Activated naive CD4-positive, alpha-beta T cell treated with Interleukin-2 at 50 U/mL for 16 hours (primary cell): ENCODE measurements at places on chromosomes 7 and 10.

- no peak for DNase-seq
These were observed 90.3 kb downstream of the BTRC start for GRCh38 chr10:101444058-101444898.

DNA sequence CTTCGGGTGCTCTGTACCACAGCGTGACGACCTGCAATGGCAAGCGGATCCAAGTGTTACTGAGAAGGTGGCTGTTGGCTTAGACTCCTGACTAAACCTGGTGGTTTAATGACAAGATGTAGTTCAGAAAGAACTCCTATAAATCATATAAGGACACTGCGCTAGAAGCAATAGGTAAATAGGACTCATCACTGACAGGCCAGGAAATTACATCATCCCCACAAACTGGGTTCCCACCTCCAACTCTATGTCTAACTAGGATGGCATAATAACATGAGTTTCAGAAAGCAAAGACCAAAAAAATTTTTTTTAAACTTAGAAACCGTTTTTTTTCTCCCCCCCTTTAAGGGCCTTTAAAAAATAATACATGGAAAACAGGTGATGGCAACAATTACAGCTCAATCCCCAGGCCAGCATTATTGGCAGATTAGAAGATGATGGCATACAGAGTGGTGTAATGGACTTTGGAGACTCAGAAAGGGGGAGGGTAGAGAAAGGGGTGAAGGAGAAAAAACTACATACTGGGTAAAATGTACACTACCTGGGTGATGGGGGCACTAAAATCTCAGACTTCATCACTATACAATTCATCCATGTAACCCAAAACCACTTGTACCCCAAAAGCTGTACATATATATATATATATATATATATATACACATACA lies 81.4 kb upstream of the FAM133B start:
- DNase-seq, result no peak

GRCh38 chr10:122201401-122201800 lies 69.7 kb upstream of the BTBD16 start:
- no peak for DNase-seq

- DNase-seq, result no peak
These were observed 98.0 kb upstream of the GPR26 start for GRCh38 chr10:123567984-123568739.

GRCh38 chr7:68800316-68800715 lies 798.0 kb upstream of the AUTS2 start:
- no peak for DNase-seq

DNA sequence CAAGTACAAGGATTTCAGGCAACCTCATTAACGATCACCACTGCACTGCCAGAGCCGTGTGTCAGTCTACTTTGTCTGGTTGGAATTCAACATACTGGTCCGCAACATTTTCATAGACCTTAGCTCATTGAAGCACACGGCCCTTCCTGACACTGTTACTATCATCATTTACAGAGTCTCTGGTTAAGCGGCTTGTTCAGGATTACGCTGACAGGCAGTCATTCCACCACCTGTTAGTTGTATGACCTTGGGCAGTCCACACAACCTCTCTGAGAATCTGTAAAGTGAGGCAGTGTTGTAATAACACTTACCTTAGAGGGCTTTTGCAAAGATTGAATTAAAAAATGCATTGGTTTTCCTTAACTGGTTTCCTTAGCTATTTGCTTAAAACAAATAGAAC lies 112.6 kb downstream of the AOAH start:
- no peak for DNase-seq

- DNase-seq, result peak; percentile 63
These were observed 117.3 kb downstream of the PRKAG2 start for GRCh38 chr7:151759591-151760042.

- DNase-seq, result no peak
These were observed 20.2 kb downstream of the GPR146 start for GRCh38 chr7:1064581-1064980.

DNA sequence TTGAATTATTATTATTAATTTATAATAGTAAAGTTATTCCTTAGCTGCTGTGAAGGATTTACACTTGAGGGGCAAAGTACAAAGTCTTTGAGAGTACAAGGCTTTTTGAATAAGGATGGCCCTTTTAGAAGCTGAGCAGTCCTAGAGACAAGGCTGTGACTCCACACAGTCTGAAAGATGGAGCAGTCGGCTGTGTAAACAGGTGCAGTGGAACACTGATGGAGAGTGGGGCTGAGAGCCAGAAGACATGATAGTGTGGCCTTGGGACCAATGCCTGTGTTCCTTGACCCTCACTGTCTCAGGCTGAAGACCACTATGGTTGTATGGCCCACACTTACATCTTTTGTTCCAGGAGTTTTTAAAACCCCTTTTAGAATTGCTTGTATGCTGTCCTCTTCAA lies 311.2 kb upstream of the PHF14 start:
- no peak for DNase-seq

DNA sequence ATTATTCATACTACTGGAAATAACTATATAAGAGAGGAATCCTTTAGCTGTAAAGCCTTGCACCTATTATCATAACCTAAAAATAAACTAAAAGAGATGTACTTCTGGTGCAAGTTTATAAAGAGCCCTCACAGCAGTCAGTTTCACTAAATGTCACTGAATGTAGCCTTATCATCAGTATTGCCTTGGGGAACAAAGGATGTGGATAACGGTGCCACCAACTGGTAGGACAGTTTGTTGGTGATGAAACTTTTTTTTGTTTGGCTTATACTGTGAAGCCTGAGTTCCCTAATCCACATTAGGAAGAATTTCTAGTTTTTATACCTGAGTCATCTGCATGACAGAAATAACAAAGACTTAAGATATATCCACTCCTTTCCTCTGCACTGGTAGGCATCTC lies 117.9 kb upstream of the COL1A2 start:
- DNase-seq, result no peak

- peak; percentile 8 for DNase-seq
These were observed 37.6 kb downstream of the MCU start for GRCh38 chr10:72729528-72729927.

- peak; percentile 17 for DNase-seq
These were observed 227.4 kb downstream of the GRID1 start for GRCh38 chr10:86139066-86139657.

- no peak for DNase-seq
These were observed 597.6 kb upstream of the IGFBP3 start for GRCh38 chr7:46518713-46519112.

- no peak for DNase-seq
These were observed 212.4 kb downstream of the CAMK1D start for GRCh38 chr10:12561720-12562119.

DNA sequence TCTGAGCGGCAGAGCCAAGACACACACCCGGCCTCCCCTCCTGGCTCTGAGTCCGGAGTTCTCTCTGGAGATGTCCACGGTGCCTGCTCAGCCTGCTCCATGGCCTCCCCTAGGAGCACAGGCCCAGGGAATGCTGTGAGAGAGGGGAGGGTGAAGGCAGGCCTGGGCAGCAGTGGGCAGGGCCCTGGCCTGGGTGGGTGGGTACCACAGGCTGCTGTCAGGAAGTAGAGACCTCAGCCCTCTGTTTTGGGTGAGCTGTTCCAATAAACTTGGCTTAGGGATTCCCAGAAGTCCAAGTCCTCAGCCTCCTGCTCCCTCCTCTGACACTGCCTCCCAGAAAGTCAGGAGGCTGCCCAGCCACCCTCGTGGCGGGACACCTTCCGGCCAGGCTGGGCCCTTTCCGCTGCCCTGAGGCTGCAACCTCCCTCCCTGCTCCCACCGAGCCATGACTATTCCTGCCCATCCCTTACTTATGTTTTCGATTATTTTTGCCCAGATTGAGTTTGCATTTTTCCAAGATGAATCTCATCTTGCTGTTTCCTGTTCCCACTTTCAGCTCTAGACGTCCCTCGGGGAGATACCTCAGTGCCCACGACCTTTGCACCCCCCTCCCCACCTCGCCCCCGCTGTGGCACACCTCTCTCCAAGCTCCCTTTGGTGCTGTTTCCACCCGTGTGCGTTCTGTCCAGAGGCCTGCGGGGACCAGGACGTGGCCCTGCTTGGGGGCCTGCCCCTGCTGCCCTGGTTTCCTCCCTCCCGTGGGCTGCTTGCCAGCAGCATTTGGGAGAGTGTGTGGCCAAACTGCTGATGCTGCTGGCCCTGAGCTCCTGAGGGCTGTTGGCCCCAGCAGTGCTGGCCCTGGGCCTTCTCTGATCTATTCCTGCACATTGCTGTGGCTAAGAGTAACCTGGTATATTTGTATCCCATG lies 5.8 kb upstream of the POLM start:
- no peak for DNase-seq

DNA sequence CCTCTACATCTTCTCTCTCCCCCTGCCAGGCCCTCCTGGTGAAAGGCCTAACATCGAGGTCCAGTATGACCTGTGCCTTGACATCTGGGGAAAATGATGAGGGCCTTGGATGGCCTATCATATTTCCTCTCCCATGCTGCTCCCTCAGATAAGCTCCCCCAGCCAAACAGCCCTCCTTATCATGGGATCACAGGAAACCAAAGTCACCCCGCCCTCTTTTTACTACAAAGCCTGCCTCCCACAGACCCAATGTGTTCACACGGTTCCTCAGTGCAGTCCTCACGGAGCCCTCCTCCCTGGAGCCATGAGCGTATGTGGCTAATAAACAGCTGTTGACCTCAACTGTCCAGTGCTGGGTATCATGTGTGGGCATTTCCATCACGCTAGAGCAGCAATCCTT lies 32.0 kb downstream of the C10orf90 start:
- no peak for DNase-seq

DNA sequence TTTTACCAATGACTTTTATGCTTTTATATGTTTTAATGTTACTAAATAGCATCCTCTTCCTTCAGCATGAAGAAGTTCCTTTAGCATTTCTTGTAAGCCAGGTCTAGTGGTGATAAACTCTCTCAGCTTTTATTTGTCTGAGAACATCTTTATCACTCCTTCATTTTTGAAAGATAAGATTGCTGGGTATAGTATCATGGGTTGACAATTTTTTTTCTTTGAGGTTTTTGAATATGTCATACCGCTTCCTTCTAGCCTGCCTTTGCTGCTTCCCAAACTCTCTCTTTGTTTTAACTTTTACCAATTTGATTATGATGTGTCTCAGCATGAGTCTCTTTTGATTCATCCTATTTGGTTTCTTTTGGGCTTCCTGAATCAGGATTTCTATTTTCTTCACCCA lies 108.2 kb upstream of the KAT6B start:
- no peak for DNase-seq

DNA sequence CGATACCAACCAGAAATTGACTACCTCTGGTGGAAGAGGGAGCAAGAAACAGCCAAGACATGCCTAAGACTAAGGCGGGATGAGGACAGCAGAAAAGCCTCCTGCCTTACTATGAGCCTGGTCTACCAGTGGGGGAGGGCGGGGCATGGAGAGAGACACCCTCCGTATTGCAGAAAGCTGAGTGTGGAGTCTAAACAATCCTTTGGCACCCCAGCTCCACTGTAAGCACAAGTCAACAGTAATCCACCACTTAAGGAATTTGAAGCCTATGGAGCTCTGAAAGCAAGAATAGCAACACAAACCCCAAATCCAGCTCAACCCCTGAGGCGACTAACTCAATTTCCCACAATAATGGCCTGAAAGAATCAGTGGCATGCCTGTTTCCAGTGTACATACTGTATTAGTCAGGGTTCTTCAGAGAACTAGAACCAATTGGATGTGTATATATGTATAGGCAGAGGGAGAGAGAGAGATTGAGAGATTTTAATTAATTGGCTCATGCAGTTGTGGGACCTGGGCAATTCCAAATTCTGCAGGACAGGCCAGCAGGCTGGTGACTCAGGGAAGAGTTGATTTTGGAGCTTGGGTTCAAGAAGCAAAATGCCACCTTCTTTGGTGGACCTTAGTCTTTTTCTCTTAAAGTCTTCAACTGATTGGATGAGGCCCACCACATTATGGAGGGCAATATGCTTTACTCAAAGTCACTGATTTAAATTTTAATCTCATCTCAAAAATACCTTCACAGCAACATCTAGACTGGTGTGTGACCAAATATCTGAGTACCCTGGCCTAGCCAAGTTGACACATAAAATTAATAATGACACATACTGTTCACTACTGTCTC lies 13.5 kb downstream of the PPIF start:
- DNase-seq, result no peak

DNA sequence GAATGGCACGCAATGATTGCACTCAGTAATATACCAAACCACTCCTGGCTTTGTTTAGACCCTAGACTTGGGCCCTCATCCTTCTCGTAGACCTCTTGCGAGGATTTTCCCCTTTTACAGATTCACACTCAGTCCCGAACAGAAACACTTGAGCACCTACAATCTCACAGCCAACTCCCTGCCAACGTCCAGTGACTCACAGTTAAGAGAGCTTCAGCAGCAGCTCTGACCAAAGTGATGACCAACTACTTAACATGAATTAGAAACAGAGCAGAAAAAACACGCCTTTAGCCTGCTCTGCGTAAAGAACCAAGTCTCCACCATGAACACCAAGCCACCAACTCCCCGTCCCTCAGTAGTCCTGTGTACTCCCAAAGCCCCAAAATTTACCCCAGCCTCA lies 2.2 kb downstream of the DNAJC30 start:
- DNase-seq, result no peak

DNA sequence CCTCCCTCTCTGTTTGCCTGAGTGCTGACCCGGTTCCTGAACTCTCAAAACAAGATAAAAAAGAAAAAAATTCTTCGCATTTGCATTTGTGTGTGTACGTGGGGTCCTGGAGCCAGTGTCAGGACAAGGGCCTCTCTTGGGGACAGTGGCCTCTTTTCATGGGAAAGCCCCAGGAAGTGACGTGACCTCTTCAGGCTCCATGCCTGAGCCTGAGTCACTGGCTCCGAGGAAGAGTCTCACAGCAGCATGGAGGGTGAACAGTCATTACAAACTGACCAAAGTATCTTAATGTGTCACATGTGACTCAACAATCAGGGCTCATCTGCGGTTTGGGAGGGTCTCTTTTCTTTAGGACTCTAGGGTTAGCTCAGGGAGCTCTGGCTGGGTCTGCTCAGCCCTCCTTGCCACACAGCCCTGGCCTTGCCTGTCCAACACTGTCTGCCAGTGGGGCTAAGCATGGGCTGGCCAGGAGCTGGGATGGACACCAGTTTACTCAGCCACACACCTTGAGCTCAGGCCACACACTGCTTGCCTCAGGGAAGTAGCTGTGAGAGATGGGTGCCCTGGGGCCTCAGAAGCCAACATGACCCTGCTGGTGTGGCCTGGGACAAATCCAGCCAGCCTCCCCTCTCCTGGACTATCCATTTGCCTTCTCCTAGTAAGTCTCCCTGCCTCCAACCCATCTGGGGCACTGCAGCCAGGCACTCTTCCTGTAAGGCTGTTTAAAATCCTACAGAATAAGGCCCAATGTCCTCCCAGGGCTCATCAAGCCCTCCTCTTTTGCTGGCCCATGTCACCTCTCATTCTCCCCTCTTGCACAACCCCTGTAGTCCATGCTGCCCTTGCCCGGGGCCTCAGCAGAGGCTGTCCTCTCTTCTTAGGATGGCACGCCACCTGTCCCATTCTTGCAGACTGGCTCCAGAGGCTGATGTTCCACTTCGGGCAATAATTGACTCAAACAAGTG lies 10.5 kb downstream of the TMEM273 start:
- DNase-seq, result peak; percentile 82

GRCh38 chr7:103664577-103664976 lies 218.6 kb upstream of the SLC26A5 start:
- no peak for DNase-seq
